ENCODE measurements at places on chromosomes 6 and 20.

GRCh38 chr6:161455848-161456247, 182.0 kb upstream of the AGPAT4 start:
- DNase-seq: no peak

- no peak for DNase-seq
Observed at GRCh38 chr6:21489826-21490225, 103.7 kb upstream of the SOX4 start.

DNA sequence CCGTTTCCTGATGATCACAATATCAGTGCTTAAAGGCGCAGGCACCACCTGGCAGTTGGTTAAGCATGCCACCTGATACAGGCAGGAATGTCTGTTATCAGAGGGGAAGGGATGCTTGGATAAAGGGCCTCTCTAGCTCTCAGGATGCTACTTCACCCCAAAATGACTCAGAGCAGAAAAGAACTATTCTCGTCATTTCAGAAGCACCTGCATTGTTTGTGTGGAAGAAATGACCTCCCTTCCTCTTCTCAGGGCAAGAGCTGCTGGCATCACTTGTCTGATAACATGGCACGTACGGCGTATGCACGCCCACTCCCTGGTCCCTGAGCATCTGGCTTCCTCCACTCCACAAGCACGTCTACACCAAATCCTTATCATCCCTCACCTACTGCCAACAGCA, 47.3 kb downstream of the ATP9A start:
- DNase-seq: no peak

DNA sequence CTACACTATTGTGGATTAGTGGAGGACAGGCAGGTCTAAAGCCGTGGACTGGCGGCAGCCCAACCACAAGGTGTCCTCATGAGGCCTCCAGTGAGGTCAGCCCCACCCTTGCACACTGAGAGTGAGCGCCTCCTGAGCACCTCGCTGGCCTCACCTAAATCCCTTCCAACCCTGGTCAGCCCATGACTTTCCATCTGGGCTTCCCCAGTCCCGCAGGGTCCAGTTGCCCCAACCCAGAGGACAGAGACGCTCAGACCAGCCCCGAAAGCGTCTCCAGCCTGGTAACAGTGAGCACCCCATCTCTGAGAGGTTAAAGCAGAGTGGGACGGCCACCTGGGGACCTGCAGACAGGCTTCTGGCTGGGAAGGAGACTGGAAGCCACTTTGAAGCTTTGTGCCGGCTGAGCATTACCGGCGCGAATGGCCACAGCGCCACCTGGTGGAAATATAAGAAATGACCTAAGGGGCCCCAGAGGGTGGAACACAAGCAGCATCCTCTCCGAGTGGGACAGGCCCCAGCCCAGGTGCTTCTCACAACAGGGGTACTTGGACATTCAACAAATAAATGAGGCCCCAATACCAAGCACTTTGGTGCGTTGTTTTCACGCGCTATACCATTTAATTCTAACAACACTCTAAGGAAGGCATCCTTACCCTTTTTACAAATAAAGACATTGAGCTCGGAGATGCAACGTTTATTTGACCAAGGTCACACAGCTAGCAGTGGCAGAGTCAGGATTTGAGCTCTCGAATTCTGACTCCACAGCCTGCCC, 65.7 kb upstream of the TOP1 start:
- peak; percentile 20 for DNase-seq

- no peak for DNase-seq
Observed at GRCh38 chr6:167268683-167269280, 22.3 kb upstream of the UNC93A start.

All from fibroblast of the conjunctiva (primary cell).